Tibial nerve (tissue), 4 donors: ENCODE measurements at places on chromosomes 5 and 9. TPM values are rescaled to one million over a fixed set of nuclear protein-coding genes. Genes with fewer than 3 reads are reported as not detected.

- H3K4me3 ChIP-seq, result no peak overlapping the region
- no peaks in the 10 kb centered on the region for H3K27me3 ChIP-seq
- no peaks in the 10 kb centered on the region for H3K36me3 ChIP-seq
- H3K4me1 ChIP-seq, result no peaks in the 10 kb centered on the region
- no peak overlapping the region for H3K27ac ChIP-seq
Measured at GRCh38 chr5:88049737-88050136, 218.9 kb downstream of the TMEM161B start.

DNA sequence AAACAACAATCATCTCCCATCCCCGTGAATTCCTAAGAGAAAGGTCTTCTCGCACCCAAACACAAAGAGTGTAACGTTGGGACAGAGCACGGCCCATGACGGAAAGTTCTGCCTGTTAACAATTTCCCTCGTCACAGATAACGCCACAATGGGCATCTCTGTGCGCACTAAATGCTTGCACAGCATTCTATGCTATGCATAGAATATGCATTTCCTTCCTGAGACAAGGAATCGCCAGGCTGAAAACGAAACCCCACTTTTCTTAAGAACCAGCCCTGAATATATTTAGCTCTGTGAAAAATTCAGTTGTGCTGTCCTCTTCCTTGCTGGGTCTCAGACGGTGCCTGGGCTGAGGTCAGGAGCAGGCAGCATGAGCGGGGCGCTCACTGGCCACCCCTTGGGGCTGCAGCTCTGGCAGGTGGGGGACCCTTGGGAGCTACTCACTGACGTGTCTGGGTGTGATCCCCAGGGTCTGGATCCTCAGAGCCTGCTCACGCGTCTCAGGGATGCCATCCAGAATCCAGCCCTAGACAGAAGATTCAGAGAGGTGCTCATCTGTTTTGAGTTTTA lies 49.8 kb downstream of the AK8 start:
- peaks cover 16% of the 10 kb centered on the region for H3K36me3 ChIP-seq
- H3K27me3 ChIP-seq, result no peaks in the 10 kb centered on the region
- no peak overlapping the region for H3K27ac ChIP-seq
- no peaks in the 10 kb centered on the region for H3K4me1 ChIP-seq
- no peak for DNase-seq
- H3K4me3 ChIP-seq, result no peak overlapping the region

- no peaks in the 10 kb centered on the region for H3K36me3 ChIP-seq
- no peak overlapping the region for H3K4me3 ChIP-seq
- H3K4me1 ChIP-seq, result no peaks in the 10 kb centered on the region
- DNase-seq, result no peak
- H3K27ac ChIP-seq, result no peak overlapping the region
Measured at GRCh38 chr5:72296256-72296655, 23.8 kb downstream of the MRPS27 start.

SOX30 gene
- not detected for total RNA-seq

DNA sequence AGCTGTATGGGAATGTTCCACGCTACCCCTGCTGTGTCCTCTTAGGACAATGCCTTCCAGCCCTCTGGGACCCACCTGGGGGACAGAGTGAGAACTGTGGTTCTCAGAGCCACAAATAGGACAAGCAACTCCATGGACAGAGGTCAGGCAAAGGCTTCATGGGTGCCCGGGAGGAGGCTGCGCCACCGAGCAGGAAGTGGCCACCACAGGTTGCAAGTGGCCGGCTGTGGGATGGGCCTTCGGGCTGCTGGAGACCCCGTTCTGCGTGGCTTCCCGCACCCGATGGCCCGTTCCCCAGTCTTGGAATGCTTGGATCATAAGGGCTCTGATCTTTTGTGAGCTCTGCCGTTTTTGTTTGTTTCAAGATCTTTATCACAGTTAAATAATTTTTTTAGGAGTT lies 118.8 kb downstream of the BOD1 start:
- no peaks in the 10 kb centered on the region for H3K27me3 ChIP-seq
- DNase-seq, result no peak
- H3K4me1 ChIP-seq, result no peaks in the 10 kb centered on the region
- no peak overlapping the region for H3K4me3 ChIP-seq

FBN2 gene
- 1.2 TPM for total RNA-seq

GRCh38 chr5:101605700-101606099 lies 690.4 kb downstream of the SLCO4C1 start:
- H3K27me3 ChIP-seq, result no peaks in the 10 kb centered on the region
- H3K36me3 ChIP-seq, result no peaks in the 10 kb centered on the region
- no peak overlapping the region for H3K27ac ChIP-seq
- H3K4me3 ChIP-seq, result no peak overlapping the region
- H3K4me1 ChIP-seq, result no peaks in the 10 kb centered on the region

- H3K4me3 ChIP-seq, result no peak within 1 kb of the TSS
- H3K4me1 ChIP-seq, result no peaks in the 10 kb centered on the region
- DNase-seq, result no peak
- H3K27me3 ChIP-seq, result no peaks in the 10 kb centered on the region
Measured at GRCh38 chr5:141172381-141173204, at the start of gene PCDHB7. PCDHB7 (plus strand) TSS chr5:141172644; CDS start chr5:141172836, 192 bp downstream.
